ENCODE measurements at places on chromosomes 2 and 18.

- DNase-seq, result no peak
Observed at GRCh38 chr2:109545828-109546713, 67.7 kb downstream of the SEPTIN10 start.

DNA sequence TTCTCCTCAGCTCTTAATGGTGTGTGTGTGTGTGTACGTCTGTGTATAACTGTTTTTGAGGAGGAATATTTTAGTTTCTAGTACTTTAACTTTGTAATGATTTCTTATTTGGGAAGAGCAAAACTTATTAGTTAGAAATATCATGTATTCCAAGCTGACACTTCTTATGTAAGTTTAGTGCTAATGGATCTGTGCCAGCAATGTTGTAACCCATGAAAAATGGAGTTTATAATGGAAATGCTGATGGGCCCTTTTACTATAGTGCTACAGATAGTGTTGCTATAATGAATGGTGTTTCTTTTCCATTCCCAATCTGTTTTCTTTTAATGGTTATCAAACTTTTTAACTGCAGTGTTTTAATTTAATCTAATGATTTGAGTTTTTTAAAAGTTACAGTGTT is 49.8 kb upstream of the OTX1 start:
- DNase-seq, result no peak

DNA sequence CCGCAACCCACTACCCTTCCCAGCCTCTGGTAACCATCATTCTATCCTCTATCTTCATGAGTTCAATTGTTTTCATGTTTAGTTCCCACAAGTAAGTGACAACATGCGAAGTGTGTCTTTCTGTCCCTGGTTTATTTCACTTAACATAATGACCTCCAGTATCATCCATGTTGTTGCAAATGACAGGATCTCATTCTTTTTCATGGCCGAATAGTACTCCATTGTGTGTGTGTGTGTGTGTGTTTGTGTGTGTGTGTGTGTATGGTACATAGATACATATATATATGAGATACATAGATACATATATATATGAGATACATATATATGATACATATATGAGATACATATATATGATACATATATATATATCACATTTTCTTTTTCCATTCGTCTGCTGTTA is 196.3 kb upstream of the STK17B start:
- no peak for DNase-seq

GRCh38 chr2:45273412-45274249 is 264.4 kb upstream of the SIX2 start:
- DNase-seq, result no peak

- no peak for DNase-seq
Observed at GRCh38 chr2:109419960-109420370, 193.8 kb downstream of the SEPTIN10 start.

GRCh38 chr18:69000366-69000765 is 202.5 kb downstream of the CCDC102B start:
- no peak for DNase-seq

DNA sequence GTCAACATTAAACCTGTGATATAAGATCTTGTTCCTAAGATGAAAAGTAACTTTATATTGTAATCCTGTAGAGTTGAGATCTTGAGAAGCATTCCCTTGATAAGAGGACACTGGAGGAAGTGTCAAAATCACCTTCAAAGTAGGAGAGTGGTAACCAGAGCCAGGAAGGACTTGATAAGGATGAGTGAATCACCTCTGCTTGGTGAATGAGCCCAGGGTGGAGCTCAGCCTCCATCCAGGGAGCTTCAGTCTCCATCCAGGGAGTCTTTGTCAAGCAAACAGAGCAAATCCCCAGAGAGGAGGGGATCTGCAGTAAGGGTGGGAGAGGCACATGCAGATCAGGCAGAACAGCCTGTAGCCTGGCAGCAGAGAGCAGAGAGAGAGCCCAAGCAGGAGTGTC is 167.1 kb upstream of the SIX2 start:
- DNase-seq, result no peak

DNA sequence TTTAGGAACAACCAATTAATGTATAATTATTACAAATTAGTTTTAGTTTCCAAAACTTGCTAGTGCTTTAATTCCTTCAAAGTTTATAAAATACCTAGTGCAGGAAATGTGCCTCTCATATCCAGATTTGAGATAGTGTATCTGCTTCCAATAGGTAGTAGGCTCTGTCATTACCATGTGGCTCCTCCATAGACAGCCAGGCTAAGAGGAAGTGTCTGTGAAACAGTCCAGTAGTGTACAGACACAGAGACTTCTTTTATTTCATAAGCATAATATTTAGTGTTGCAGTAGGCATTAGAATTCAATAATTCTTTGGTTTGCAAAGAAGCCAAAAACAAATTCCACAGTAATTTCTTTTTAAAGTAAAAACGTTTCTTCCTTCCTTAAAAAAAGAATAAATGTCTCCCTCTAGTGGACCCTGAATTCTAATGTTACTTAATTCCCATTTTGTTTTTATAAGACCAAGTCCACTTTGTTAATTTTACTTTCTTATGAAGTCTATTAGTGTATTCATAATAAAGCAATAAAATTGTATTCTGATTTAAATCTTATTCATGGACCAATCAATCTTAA is 101.2 kb downstream of the NEB start:
- no peak for DNase-seq

DNA sequence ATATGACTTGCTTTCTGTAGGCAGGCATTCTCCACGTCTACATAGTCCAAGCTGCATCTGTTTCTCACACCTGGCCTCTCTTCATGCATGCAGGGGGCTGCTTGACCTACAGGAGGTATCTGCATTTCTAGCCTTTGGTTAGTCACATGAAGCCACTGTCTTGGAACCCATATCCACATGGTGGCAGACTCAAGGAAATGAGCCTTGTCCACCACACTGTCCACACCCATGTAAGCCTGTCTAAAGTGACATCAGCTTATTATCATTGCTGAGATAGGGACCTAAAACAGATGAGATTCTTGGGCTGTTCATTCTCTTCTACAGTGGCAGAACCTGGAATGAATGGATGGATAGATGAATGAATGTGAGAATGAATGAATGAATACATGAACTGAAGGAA is 160.4 kb downstream of the DOCK10 start:
- DNase-seq, result no peak

DNA sequence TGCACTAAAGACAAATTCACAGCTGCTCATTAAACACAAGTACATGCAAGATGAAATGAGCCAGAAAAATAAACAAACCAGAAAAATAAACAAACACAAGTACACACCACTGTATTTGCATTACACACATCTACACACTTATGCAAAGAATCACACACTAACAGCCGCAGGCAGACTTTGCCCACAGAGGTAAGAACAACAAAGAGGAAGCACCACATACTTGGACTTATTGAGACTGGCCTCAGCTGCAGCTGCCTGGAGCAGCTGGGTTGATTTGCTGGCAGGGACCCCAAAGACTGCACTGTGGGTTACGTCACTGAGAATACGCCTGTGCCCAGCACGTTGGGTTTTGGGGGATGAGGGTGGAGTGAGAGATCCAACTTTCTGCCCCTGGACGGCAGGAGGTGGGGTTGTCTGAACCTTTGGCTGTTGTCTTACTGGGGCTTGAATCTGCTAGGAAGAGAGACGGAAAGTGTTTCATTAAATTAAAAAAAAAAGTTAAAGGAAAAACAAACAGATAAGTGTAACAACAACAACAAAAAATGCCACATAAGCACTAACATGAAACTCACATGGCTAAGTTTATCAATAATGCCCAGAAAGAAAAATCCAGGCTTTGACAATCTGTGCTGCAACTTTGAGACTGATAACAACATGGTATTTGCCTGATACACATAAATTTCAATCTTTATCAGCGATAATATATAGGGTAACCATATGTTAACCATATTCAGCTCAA is 71.9 kb upstream of the NFU1 start:
- DNase-seq, result no peak

DNA sequence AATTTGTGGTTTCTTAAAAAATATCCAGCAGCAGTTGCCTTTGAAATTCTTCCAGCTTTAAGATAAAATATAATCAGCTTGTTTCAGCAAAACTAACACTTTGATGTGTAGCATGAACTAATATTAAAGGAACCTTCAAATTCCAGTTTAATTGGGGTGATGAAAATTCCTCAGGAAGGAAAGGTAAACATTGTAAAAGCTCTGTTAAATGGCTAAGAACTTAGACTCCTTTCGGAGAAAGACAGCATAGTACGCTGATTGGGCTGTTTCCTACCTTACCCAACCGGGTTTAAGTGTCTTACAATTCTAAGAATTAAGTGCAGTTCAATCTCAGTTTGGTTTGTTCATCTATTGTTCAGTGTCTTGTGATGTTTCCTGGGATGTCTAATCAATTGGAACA is 108.3 kb downstream of the CDH7 start:
- no peak for DNase-seq

DNA sequence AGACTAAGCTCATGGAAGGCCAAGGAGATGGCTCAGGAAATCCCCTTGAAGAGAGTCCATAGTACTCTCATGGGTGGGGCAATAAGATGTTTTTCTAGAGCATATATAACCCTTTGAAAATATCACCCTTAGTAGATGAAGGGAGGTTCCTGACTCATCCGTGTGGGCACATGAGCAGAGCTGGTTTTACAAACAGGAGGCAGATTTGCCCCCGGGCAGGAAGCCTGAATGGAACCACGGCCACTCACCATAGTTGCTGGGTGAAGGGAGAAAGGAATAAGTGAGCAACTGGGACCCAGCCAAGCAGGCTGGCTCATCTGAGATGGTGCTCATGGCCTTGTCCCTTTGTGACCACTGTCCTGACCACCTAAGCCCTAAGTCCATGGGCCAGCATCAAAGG is 29.0 kb upstream of the MAPRE3 start:
- no peak for DNase-seq

DNA sequence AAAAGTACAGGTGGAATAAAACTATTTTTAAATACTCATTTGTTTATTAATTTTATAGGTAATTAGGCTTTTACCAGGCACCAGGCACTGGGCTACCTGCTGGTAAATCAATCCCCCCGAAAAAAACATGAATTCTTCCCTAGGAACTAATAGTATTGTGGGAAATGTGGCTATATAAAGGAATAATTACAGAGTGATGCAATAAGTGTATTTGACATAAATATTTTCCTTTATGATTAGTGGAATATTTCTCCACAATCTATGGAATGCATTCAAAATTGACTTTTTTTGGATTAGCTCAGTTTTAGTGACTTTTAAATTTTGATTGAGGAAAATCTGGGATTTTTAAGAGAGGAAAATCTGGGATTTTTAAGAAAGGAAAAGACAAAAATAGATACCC is 109.7 kb upstream of the BZW1 start:
- DNase-seq, result no peak

GRCh38 chr2:236973343-236973980 is 112.2 kb upstream of the COPS8 start:
- DNase-seq, result no peak

DNA sequence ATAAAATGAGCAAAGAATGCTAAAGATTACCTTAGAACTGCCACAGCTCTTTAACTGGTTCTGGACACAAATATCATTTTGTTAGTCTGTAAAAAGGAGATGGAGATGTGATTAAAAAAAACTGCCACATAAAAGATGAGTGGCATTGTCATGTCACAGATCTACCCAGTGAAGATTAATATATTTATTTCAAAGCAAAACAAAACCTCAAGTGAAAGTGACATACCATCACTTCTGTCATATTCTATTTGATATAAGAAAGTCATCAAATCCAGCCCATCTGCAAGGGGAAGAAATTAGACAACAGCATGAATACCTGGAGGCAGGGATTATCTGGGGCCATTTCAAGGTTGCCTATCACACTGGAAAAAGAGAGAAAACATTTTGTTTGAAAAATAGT is 417.6 kb upstream of the LRRTM4 start:
- DNase-seq, result no peak

DNA sequence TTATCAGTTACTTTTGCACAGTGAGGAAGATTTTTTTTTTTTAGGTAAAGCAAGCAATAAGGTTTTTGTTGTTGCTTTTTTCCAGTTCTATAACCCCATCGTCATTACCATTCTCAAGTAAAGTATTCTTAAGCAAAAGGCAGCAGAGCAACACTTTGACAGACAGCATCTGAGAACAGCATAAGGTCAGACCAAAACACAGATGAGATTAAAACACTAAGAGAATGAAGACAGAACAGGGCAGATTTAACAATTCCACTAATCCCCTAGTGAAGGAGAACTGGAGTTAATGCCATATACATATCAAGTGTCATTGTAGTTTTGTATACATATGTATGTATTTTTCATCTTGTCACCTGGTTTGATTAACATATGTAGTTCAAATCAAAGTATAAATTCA is 290.2 kb downstream of the METTL4 start:
- DNase-seq, result no peak

DNA sequence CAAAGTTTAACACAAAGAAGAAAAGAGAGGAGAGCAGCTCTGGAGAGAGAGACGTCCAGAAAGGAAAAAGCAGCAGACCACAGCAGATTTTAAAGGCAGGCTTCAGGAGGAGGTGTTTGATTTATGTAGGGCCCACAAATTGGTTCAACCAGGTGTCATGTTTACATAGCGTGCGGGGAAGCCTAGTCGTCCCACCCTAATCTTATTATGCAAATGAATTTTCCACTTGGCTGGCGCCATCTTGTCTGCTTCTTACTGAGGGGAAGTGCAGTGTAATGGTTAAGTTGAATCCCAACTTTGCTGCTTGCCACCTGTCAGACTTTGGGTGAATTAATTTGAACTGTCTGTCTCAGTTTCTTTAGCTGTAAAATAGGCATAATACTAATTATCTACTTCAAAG is 282.4 kb upstream of the CYRIA start:
- DNase-seq, result no peak

DNA sequence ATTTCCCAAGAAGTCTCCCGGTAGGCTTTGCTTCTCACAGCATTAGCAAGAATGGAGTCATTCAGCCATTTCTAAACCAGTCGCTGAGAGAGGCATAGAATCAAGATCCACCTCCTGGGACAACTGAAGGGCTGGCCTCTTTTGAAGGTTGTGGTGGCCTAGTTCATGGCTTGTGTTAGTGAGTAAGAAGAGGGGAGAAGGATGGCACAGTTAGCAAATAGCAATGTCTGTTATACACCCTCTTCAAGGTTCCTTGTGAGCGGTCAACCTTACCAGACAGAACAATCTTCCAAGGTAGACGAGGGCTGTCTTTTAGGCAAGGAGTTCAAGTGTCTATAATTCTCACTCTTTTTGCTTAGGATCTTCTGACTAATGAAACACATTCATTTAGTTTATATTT is 35.4 kb upstream of the DNAH7 start:
- no peak for DNase-seq

- DNase-seq, result no peak
Observed at GRCh38 chr18:46761059-46761769, 4.4 kb upstream of the ST8SIA5 start.

DNA sequence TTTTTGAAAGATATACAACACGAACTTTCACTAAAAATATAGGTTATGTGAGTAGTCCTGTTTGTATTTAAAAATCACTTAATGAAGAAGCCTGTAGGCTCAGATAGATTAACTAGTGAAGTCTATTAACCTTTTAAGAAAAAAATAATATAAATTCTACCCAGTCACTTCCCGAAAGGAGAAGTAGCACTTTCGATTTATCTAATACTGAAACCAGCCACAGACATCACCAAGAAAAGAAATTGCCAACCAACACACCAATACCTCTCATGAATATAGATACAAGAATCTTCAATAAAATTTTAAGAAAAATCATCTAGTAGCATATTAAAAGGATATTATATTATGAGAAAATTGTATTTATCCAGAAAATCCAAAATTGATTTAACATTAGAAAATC is 160.5 kb downstream of the GALNT13 start:
- no peak for DNase-seq

- no peak for DNase-seq
Observed at GRCh38 chr2:23692263-23692662, 234.7 kb downstream of the ATAD2B start.

GRCh38 chr2:128635361-128635900 is 316.8 kb upstream of the HS6ST1 start:
- DNase-seq, result no peak
